ENCODE measurements at places on chromosomes 2 and 18. TPM values are rescaled to one million over a fixed set of nuclear protein-coding genes. Genes with fewer than 3 reads are reported as not detected.
A peak's percentile ranks its signal among the peaks of the same experiment; 100 is the strongest.

GRCh38 chr2:59312967-59313940, 1072.1 kb upstream of the FANCL start:
- no peak for ATAC-seq

- ATAC-seq, result peak; percentile 98
Measured at GRCh38 chr2:893311-893710, 57.3 kb upstream of the SNTG2 start.

- ATAC-seq, result no peak
Measured at GRCh38 chr2:173231465-173231864, 123.2 kb upstream of the CDCA7 start.

DNA sequence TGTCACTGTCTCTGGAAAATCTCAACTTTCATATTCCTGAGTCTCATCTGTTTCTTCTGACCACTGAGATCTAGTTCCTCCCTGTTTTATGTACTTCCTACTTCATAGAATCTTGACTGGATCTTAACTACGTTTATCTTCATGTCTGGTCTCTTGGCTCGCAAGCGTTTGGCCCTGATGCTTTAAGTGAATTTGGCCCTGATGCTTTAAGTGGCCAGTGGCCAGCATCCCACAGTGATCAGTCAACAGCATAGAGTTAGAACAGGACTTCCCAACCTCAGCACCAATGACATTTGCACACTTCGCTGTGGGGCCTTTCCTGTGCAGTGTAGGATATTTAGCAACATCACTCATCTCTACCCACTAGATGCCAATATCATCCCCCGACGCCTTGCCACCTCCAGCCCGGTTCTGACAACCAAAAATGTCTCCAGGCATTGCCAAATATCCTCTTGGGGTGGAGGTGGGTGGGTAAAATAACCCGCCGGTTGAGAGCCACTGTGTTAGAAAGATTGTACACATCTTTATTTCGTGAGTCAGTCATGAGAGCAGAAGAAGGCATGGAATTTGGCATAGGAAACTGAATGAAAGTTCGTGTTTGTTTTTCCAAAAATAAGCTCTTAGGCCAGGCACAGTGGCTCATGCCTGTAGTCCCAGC, 12.2 kb downstream of the TM4SF20 start:
- no peak for ATAC-seq

DNA sequence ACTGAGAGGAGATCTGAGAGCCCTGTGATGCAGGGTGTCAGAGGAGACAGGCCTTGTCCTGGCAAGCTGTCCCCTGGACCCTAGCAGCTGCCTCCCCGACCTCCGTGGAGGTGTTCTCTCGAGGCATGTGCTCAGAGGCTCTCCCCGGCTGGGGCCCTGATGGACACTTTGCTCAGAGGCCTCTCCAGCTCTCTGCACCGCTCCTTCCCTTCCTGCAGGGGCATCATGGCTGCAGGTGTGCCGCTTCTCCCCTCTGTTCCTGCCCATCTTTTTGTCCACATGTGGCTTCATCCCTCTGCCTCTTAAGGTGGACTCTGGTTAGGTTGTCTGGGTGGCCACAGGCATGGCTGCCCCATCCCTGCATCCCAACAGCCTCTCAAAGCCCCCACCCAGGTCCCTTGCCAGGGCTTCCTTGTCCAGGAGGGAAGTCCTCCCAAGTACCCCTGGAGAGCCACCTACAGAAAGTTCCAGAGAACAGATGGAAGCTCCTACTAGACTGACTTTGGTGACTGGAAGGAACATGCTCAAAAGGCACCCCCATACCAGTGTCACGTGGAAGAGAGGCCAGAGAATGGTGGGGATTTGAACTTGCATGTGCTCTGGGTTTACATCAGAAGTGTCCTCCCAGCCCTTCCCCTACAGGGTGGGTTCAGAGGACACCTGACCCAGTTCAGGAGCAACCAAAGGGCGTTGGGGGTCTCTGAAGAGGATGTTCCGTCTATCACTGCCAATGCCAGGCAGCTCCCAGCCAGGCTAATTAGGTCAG, 120.4 kb downstream of the KLHL29 start:
- no peak for ATAC-seq

DNA sequence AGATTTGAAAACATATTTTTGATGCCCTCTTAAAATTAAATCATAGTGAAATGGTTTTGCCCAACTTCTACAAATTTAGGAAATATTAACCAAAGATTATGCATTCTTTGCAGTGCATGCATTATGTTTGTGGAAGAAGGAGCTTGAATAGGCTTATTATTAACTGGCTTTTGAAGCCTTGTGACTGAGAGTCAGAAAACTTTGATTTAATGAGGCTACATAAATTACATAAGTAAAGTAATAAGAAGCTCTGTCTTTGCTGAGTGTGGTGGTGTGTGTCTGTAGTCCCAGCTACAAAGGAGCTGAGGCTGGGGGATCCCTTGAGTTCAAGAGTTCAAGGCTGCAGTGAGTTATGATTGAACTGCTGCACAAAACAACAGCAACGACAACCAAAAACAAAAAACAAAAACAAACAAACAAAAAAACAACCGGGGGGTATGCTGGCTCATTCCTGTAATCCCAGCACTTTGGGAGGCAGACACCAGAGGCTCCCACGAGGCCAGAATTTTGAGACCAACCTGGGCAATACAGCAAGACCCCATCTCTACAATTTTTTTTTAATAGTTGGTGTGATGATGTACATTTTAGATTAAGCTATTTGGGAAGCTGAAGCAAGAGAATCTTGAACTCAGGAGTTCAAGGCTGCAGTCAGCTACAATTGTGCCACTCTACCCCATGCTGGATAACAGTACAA, 57.0 kb upstream of the LRRTM4 start:
- ATAC-seq, result no peak

DNA sequence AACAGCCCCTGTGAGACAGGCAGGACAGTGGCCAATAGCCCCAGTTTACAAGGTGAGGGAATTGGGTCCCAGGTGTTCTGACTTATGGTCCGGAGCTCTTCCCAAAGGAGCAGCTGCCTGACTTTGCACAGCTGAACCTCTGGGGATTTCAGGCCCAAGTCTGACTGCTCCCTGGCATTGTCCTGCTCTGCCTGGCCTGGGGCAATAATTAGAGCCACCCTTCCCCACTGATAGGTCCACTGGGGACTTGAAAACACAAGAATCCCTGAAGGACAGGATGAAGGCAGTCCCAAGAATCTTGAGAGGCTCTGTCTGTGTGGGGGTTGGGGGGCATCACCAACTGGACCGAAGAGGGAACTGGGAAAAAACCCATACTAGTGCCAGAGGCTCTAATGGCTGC, 3.7 kb upstream of the FEV start:
- no peak for ATAC-seq

DNA sequence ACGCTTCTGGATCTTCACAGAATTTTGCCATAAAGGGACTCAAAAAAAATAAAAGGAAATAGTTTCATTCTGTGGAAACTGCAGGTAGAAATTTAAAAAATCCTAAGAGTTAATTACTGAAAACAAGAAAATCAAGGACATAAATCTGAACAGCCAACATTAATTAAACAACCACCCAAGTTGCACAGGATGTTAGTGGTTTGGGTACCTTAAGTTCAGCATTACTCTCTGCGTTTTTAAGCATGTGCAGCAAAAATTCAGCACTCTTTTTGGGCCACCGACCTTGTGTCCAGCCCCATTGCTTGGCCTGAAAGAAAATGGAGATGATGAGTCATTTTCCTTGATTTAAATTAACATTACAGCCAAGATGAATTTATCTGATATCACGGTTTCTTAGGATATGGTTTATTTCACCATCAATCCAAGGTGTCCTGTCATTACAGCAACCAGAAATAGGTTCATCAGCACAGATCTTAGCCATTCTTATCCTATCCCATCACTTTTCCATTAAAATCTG, 3.3 kb upstream of the C18orf32 start:
- ATAC-seq, result no peak

DNA sequence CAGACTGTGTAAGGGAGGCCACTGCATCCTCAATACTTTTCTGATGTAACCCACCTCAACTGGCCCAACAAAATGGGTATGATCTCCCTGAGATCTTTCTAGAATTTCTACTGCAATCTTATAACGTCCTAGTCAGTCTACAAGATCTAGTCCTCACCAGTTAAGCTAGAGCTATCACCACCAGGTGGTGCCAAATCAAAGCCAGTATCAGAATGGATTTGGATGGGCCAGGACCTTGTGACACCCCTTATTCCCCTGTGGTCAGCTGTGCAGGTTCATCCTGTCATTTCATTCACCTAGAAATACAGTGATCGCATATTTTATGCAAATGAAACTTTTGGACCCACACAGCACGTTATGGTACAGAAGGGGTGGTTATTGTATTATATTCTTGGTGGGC, 90.3 kb downstream of the OLA1 start:
- ATAC-seq, result no peak

- ATAC-seq, result no peak
Measured at GRCh38 chr2:136207030-136207623, 89.2 kb upstream of the CXCR4 start.

DNA sequence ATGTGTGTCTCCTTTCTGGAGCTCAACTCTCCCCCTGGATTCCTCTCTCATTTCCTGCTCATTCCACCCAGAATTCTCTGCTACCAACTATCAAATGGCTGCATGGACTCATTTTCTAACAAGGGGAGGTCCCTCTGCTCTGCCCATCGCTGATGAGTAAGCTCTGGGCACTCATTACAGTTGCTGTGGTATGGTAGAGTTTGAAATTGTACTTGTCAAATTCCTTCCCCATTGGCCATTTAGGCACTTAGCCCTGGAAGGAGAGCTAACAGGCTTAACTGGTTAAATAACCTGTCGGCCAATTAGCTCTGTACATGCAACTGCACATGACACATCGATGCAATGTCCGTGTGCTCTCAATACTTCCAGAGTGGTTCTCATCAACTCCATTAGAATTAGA, 20.4 kb downstream of the COL6A3 start:
- no peak for ATAC-seq

DNA sequence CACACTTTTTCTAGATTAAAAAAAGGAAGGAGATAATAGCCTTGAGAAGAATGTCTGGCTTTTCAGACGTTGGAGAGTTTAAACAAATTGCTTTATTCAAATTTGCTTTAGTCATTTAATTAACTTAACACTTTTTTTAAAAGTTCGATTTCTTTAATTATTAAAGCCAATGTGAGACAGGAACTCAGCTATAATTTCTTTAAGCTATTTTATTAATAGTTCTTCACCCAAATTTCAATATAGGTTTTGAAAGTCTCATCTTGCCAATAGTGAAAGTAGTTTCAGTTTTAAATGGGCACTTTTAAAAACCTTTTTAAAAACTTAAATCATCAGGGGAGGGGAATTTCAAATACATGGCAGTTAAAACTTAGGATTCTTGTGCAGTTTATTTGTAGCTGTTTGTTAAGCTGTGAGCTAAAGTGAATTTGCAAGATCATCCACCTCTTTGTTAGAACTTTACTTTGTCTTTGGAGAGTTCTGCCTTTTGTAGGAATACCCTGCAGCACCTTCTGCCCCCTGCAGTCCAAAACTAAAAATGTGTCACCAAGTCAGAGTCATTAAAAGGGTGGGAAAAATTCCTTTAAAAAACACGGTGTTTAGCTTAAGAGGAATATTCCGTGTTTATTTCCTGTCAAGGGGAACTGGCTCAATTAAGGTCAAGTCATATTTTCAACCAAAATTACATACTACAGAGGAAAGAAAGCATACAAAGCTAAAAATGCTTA, 4.6 kb downstream of the TGIF1 start:
- no peak for ATAC-seq

GRCh38 chr2:233443511-233444183, 89.4 kb downstream of the DGKD start:
- ATAC-seq, result peak; percentile 27

DNA sequence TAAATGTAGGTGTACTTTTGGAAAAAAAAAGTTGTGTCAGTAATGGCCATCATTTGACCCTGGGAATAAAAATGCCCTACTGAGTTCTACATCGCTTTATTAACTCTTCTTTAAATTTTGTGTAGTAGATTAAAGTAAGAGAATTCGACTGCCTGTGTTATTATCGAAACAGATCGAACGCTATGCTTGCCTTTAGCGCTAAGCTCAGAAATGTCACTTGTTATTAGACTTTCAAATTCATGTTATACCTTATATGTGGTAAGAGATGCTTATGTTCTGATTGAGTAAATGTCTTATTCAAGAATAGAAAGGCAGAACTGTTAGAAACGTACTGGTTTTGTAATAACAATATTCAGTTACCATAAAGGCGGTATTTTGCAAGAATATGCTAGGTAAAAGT, 1.4 kb downstream of the UGP2 start:
- ATAC-seq, result no peak

DNA sequence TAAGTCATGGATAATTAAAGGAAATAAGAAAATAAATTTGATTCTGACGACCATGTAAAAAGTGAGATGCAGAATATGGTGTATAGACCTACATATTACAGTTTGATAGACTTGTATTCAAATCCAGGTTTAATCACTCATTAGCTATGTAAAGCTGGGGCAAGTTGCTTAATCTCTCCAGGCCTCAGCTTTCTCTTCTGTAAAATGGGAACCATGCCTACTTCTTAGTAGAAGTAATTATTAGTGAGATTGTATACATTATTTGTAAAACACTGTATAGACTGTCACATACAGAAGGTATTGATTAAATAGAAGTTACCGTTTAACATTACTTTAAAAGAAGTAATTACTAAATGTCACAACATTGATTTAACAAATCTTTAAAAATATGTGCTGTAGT, 392.2 kb downstream of the STK39 start:
- ATAC-seq, result no peak

GRCh38 chr2:144596073-144596871, 76.4 kb upstream of the ZEB2 start:
- peak; percentile 36 for ATAC-seq

DNA sequence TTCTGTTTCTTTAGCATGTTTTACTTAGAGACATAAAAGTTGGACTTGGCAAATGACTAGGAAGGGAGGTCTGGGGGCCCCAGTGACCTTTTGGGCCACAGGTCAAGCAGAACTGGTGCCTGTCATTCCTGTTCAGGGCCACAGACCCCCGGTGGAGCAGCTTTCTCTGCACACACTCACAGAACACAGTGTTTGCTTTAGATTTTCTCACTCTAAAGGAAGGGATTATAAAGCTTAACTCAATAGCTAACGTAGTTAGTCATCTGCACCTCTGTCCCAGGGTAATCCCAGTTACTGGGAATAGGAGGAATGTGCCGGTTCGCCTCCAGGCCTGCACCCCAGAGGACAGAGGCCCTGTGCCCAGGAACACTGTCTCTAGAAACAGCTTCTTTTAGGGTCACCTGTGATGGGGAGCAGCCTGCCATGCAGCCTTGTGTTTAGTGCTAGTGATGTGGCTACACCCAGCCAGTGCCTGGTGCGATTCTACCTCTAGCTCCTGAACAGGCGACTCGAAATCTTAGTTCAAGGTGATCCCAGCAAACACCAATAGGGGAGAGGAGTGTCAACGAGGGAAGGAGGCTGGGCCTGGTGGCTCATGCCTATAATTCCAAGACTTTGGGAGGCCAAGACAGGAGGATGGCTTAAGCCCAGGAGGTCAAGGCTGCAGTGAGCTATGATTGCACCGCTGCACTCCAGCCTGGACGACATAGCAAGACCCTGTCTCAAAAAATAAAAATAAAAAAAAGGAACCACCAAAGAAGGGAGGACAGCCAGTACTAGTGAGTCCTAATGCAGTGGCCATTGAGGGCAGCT, 11.6 kb downstream of the SPATA3 start:
- no peak for ATAC-seq

GRCh38 chr2:53787614-53788289, 908 bp downstream of the ERLEC1 start:
- ATAC-seq, result no peak

GRCh38 chr2:216690853-216691741, 4.3 kb downstream of the IGFBP5 start:
- peak; percentile 60 for ATAC-seq

Gene FRZB
- 32.1 TPM for total RNA-seq

Gene TUBA4B
- not detected for total RNA-seq

Gene COL4A4
- 1.0 TPM for total RNA-seq

Gene GCG
- 0.89 TPM for total RNA-seq

Gene CCDC148
- total RNA-seq, result 4.6 TPM

Gene SERPINB4
- not detected for total RNA-seq
